Stimulated activated CD4-positive, alpha-beta T cell treated with anti-CD3 and anti-CD28 coated beads, TNF-alpha, amount 100 ng/mL, for 4 hours (primary cell): ENCODE measurements at places on chromosomes 7 and 10.

- DNase-seq: no peak
These were observed 167.0 kb upstream of the PPP1R3A start for GRCh38 chr7:114085592-114086501.

DNA sequence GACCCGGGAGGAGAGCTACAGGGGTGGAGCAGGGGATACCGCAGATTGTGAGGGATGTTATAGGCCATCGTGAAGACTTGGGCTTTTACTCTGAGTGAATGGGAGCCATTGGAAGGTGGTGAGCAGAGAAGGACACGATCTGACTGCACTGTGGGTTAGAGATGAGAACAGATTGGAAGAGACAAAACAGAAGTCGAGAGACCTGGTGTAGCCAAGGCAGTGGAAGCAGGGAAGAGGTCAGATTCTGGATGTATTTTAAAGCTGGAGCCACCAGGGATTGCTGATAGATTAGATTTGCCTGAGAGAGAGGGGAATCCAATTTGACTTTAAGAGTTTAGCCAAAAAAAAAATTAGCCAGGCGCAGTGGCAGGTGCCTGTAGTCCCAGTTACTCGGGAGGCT is 21.6 kb upstream of the EEPD1 start:
- DNase-seq: no peak

DNA sequence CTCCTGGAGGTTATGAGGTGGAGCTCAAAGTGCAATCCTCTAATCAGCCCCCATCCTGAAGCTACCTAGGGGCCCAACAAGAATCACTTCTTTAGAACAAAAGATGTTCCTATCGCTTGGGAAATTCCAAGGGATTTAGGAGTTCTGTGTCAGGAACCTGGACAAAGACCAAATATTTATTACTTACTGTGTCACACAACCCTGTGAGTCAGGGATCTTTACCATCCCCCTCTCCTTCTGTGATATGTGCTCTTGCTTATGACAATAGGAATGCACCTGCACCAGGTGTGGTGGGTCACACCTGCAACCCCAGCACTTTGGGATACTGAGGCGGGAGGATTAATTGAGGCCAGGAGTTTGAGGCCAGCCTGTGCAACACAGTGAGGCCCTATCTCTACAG is 485.8 kb downstream of the PLXDC2 start:
- DNase-seq: no peak

DNA sequence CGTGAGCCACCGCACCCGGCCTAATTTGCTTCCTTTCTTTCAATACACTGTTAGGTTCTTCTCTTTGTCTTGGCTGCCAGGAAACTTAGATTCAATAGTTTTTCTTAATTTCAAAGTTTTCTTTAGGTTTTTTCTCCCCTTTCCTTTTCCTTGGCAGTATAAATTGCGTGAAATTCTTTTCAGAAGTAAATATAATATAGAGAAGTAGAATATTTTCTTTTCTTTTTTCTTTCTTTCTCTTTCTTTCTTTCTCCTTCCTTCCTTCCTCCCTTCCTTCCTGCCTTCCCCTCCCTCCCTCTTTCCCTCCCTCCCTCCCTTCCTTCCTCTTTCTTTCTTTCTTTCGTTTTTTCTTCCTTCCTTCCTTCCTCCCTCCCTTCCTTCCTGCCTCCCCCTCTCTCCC is 1.7 kb downstream of the LRGUK start:
- DNase-seq: no peak

DNA sequence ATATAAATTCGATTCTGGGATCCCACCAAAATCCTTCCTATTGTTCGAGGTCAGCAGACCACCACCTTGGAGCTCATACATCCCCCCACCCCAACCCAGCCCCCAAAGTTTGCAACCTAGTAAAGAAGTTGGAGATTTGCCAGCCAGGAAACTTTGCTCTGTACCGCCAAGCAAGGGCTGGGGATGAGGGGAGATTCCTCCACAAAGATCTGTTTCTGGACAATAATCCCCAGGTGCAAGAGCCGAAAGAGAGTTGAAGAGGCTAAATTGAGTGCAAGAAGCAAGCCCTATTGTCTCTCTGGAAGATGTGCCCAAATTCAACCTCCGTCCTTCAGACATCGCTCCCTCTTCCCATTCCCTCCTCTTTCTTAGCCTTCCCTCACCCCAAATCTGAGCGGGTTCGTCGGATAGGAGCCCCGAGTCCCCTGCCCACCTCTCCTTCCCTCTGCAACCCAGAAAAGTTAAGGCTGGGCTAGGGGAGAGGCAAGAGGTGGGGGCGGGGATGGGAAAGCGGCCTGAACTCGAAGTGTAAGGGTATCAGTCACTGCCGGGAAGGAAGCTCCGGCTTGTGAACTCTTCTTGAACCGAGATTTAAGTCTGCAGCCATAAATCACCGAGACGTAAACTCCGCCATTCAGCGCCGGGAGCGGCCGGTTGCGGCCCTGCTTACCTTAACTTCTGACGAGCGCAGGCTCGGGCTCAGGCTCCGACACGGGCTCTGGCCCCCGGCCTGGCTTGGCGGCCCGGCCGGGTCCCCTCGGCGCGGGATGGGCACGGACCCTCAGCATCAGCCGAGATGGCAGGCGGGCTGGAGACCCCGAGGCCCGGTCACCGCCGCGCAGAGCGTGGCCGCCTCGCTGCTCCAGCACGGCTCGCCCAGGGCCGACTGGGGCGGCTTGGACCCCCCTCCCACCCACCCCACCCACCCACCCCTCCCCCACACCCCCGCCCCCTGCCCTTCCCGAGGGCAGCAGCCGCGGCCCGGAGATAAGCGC is 10.8 kb upstream of the HOXA2 start:
- no peak for DNase-seq
